ENCODE measurements at places on chromosomes 6 and 20. TPM values are rescaled to one million over a fixed set of nuclear protein-coding genes. Genes with fewer than 3 reads are reported as not detected.

DNA sequence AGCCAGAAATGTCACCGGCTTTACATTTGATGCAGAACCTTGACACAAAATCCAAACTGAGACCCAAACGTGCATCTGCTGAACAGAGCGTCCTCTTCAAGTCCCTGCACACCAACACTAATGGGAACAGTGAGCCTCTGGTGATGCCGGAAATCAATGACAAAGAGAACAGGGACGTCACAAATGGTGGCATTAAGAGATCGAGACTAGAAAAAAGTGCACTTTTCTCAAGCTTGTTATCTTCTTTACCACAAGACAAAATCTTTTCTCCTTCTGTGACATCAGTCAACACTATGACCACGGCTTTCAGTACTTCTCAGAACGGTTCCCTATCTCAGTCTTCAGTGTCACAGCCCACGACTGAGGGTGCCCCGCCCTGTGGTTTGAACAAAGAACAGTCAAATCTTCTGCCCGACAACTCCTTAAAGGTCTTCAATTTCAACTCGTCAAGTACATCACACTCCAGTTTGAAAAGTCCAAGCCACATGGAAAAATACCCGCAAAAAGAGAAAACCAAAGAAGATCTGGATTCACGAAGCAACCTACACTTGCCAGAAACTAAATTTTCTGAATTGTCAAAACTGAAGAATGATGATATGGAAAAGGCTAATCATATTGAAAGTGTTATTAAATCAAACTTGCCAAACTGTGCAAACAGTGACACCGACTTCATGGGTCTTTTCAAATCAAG, 108.4 kb downstream of the RTN4IP1 start:
- no peak for DNase-seq

Gene SLC26A8
- not detected for total RNA-seq

GRCh38 chr6:1037430-1038202, 274.3 kb upstream of the FOXQ1 start:
- no peak for DNase-seq

Gene TMEM170B
- total RNA-seq = 2.3 TPM

Gene TP53TG5
- not detected for total RNA-seq
